ENCODE measurements at places on chromosomes 3 and 15.

DNA sequence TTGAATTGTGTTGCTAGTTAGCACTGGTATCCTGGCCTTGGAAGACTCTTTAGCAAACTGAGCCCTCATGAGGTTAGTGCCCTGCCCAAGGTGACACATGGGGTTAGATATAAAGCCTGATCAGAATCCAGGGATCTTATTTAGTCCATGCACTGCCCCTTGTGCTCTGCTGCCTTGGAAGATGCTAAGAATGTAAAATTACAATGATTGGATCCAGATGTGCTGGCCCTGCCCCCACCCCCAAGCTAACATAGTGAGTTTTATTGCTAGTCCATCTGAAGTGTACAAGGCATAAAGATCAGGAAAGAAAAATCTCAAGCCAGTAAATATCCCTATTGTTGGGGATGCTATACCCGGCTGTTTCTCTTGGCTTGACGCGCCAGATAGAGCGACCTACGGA lies 248.1 kb upstream of the C2CD4B start:
- no peak for DNase-seq

- no peak for DNase-seq
Measured at GRCh38 chr3:57006179-57006657, 54.2 kb upstream of the SPATA12 start.

- no peak for DNase-seq
Measured at GRCh38 chr3:159390656-159391212, 588.9 kb downstream of the MFSD1 start.

GRCh38 chr3:69370156-69370883 lies 15.6 kb downstream of the FRMD4B start:
- DNase-seq, result no peak

GRCh38 chr3:120742849-120743365 lies 363 bp downstream of the GTF2E1 start:
- DNase-seq, result no peak

GRCh38 chr15:59994888-59995557 lies 9.1 kb upstream of the FOXB1 start:
- DNase-seq, result no peak
